EH (cell line): ENCODE measurements at places on chromosomes 6 and 20.

DNA sequence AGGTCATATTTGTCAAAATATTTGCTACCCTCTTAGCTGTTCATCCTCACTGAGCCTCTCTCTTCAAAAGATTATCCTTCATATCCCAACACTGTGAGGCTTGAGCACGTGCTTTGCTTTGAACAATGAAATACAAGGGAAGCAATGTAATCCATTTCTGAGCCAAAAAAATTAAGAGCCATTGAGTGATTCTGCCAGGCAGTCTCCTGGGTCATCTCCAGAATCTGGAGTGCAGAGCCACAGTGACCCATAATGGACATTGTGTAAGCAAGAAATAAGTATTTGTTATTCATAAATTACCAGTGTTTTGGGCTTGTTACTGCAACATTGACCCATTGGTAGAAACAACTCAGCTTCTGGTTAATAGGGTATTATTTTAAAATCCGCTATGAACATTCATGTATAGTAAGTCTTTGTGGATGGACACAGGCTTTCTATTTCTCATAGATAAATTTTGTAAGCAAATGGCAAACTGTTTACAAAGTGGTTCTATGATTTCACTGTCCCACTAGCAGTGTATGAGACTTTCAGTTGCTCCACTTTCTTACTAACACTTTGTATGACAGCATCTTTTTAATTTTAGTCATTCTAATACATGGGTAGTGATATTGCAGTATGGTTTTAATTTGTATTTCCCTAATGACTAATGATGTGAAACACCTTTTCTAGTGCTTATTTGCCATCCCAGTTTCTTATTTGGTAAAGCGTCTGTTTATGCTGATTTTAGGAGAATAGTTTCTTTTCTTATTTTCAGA lies 358.2 kb downstream of the PLCB1 start:
- no peak for DNase-seq

DNA sequence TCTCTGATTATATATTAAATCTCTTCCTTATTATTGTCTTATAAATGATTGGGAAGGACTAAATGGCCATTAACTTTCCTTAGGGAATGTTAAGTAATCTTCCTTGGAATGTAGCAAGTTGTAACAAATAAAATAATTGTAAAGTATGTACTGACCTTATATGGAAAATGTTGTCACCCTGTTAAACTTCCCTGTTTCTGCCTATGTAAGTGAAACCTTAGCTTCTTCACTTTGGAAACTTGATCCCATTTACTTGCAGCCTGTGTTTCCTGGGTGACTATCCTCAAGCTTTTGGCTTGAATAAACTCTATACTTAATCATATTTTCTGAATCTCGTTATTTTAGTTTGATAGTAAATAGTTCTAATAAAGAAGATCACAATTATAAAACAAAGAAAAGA lies 519.5 kb upstream of the PTCHD4 start:
- DNase-seq = peak; percentile 2

GRCh38 chr6:82785206-82785605 lies 280.4 kb downstream of the UBE3D start:
- DNase-seq = no peak

DNA sequence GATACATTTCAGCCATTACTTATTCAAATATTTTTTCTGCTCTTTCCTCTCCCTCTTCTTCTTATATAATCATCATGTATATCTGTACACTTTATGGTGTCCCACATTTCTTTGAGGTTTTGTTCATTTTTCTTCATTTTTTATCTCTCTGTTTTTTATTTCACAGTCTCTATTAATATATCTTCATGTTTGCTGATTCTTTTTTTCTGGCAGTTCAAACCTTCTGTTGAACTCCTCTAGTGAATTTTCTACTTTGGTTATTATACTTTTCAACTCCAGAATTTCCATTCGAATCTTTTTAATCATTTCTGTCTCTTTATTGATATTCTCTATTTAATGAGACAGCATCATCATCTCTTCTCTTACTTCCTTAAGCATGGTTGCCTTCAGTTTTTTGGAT lies 38.9 kb upstream of the FOXC1 start:
- DNase-seq = no peak

DNA sequence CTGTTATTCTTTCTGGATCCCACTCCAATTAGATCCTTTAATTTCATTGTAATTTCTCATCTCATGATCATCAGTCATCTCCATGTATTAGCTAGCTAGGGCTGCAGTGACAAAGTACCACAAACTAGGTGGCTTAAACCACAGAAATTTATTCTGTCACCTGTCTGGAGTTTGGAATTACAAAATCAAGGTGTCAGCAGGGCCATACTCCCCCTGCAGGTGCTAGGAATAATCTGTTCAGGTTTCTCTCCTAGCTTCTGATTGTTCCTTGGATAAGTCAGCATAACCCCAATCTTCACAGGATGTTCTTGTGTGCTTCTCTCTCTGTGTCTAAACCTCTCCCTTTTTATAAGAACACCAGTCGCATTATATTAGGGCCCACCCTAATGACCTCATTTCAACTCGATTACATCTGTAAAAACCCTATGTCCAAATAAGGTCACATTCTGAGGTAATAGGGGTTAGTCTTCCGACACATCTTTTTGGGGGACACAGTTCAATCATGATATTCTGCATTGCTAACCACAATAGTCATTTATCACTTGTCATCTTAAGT lies 40.5 kb downstream of the BEND6 start:
- DNase-seq = no peak

DNA sequence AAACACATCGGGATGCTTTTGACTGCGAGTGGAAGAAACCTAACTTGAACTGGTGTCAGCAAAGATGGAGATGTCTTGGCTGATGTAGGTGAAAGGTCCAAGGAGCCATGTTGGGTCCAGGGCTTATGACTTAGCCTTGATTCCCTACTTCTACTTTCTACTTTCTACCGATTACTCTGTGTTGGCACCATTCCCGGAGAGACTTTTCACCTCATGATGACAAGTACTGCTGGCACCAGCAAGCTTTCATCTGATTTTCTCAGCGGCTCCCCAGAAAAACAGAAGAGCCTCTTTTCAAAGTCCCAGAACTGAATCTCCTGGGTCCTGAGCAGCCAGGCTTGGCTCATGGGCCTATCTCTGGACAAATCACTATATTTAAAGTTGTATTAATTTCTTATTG lies 4.9 kb upstream of the EDN3 start:
- DNase-seq = no peak

- DNase-seq = no peak
Measured at GRCh38 chr6:29631209-29631810, 1.7 kb downstream of the GABBR1 start.

GRCh38 chr6:13638626-13639025 lies 23.5 kb downstream of the NOL7 start:
- no peak for DNase-seq
